Breast epithelium (tissue), 4 donors: ENCODE measurements at places on chromosomes 2 and 18. TPM values are rescaled to one million over a fixed set of nuclear protein-coding genes. Genes with fewer than 3 reads are reported as not detected.

POMC gene
- 2.9 TPM for total RNA-seq

KCNG2 gene
- total RNA-seq, result 0.66 TPM

DNA sequence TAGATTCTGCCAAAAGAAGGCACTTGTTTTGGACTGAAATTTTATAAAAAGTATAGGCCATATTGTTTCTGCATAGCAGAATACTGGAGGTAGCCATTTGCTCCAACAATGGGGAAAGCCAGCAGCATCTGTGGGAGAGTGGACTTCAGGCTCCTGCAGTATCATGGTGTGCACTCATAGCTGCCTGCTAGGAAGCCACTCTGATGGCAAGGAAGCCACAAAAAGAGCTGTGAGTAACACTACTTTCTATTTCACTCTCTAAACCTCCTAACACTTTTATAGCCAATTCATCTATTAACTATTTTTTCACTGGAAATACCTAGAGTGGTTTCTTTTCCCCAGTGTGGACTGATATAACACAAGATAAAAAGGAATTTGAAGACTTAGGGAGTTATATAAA lies 144.4 kb upstream of the KCNJ3 start:
- no peak for DNase-seq

- no peak for DNase-seq
Measured at GRCh38 chr2:241941691-241942301, 72.3 kb downstream of the RTP5 start.

GRCh38 chr2:144459937-144460336 lies 60.0 kb downstream of the ZEB2 start:
- no peak for DNase-seq

GRCh38 chr18:79725486-79725885 lies 45.9 kb downstream of the CTDP1 start:
- DNase-seq, result no peak

- no peak for DNase-seq
Measured at GRCh38 chr2:40113997-40114396, 334.9 kb upstream of the THUMPD2 start.

GRCh38 chr2:25021791-25022362 lies 20.0 kb upstream of the EFR3B start:
- no peak for DNase-seq

ADD2 gene
- total RNA-seq, result 1.3 TPM

GRCh38 chr2:118154176-118154575 lies 65.9 kb downstream of the INSIG2 start:
- DNase-seq, result no peak

GRCh38 chr2:238995634-238996033 lies 147.7 kb downstream of the TWIST2 start:
- no peak for DNase-seq

- no peak for DNase-seq
Measured at GRCh38 chr18:45980229-45980628, 13.1 kb upstream of the EPG5 start.

GRCh38 chr2:160347269-160347863 lies 146.2 kb downstream of the RBMS1 start:
- no peak for DNase-seq

- no peak for DNase-seq
Measured at GRCh38 chr2:235381261-235381912, 112.5 kb upstream of the AGAP1 start.

GRCh38 chr18:46171331-46171730 lies 67.1 kb downstream of the HAUS1 start:
- DNase-seq, result no peak

DNA sequence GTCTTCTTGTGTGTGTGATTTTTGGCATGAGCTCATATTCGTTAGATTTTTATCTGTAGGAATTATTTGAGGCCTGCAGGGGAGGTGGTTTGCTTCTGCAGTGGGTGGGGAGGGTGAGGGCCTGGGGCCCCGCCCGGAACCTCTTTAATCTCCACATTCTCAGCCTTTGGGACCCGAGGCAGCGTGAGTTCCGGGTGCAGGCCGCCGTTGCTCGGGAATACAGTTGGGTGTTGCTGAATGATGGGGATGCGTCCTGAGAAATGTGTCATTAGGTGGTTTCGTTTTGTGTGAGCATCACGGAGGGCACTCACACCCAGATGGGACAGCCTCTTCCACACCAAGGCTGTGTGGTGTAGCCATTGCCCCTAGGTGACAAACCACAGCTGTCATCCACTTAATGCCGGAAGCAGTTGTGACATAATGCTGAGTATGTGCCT lies 13.7 kb upstream of the GAL3ST2 start:
- DNase-seq, result no peak

DNA sequence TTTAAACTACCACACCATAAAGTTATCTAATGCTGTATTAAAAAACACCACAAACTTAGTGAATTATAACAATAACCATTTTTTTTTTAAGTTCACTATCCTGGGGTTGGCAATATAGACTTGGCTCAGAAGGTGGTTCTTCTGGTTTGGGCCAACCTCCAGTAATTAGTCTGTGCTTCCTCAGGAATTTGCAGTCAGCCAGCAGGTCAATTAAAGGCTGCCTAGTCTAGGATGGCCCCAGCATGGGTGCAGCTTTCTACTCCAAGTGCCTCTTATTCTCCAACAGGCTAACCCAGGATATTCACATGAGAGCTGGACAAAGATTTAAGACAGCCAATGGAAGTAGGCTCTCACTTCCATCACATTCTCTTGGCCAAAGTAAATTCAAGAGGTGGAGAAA lies 379.1 kb upstream of the FIGN start:
- DNase-seq, result peak; percentile 33

CYP27C1 gene
- total RNA-seq, result 0.33 TPM

GRCh38 chr18:22020127-22020866 lies 149.1 kb upstream of the GATA6 start:
- no peak for DNase-seq

DNA sequence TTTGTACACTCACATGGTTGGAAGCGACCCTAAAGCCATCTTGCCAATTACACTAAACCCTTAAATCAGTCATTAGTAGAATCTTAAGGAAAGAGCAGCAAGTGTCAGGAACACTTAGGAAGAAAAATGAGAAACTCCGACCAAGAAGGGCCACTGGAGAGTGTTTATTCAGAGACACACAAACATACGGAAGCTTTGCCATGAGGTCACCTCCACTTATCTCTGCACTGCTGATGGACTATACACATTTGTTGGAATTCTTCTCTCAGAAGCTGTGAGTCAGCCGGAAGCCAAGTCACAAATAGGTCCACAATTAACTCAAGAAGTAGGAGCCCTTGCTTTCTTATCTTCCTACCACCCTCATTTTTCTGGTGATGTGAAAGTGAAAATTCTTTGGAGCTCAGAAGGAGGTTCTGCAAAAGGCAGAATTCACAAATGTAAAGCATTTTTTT lies 21.6 kb downstream of the BMP10 start:
- no peak for DNase-seq

FBLN7 gene
- 11.0 TPM for total RNA-seq

TBR1 gene
- total RNA-seq, result 0.64 TPM

EVX2 gene
- total RNA-seq, result not detected

RESP18 gene
- total RNA-seq, result not detected

EPB41L5 gene
- 57.8 TPM for total RNA-seq

ITPRIPL1 gene
- total RNA-seq, result 0.64 TPM

GRCh38 chr2:234712421-234712935 lies 215.6 kb upstream of the ARL4C start:
- no peak for DNase-seq

DNA sequence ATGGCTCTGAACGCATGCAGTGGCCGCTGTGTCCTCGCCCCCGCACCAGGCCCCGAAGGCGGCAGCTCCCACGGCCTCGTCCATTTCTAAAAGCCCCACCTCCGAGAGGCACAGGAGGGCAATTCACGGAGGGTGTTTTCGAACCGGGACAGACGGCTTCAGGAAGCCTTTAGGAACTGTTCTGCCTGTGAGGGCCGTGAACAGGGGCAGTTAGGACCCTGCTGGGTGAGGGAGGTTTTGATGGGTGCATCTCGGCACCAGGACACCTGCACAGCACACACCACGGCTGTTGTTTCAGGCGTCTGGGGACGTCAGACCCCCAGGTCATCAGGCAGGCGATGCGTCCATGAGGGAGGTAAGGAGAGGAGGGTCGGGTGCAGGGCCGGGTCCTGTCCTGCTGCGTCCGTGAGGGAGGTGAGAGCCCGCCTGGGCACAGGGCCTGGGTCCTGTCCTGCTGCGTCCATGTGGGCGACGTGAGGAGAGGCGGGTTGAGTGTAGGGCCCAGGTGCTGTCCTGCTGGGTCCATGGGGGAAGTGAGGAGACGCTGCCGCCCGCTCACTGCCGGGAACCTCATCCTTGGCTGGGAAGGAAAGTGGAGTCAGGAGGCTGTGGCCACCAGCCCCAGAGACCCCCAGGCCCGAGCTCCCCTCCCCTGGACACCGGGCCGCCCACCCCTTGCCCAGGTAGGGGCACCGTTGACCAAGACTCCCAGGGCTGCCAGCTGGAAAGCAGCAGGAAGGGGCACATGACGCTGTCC lies 25.5 kb upstream of the KCNG2 start:
- DNase-seq, result no peak

DNA sequence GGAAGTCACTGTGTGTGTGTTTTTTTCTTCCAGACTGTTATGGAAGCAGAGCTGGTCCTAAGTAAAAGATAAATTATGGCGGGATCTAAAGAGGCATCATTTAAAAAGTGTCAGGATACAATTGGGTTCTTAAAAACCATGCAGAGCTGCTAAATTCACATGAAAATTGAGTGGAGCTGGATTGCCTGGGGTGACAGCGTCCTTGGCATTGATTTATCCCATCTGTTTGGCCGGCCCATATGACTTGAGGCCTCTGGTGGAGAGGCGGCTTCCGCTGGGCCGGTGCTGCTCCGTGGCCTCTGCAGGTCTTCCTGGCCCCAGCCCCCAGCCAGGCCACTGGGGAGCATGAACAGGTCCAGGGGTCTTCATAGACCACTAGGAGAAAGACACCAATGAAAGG lies 165.5 kb downstream of the GLI2 start:
- DNase-seq, result no peak

- no peak for DNase-seq
Measured at GRCh38 chr2:59034106-59034505, 793.0 kb upstream of the FANCL start.

PSMA8 gene
- total RNA-seq, result not detected

DNA sequence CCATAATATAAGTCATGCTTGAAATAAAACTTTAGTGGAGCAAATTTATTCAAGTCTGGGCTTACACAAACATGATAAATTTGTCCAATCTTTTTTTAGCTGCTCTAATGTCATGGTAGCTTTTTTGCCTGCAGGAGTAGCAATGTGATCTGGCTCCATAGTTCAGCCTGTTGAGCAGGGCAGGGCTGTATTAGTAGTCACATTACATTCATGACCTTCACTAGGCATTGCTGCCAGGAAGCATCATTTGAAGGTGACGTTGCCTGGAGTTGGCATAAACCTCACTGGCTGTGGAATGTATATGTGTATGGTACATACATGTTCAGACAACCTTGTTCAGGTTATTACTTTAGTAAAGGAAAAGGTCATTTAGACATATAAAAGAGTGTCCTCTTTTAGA lies 76.6 kb downstream of the CCDC85A start:
- no peak for DNase-seq

DNA sequence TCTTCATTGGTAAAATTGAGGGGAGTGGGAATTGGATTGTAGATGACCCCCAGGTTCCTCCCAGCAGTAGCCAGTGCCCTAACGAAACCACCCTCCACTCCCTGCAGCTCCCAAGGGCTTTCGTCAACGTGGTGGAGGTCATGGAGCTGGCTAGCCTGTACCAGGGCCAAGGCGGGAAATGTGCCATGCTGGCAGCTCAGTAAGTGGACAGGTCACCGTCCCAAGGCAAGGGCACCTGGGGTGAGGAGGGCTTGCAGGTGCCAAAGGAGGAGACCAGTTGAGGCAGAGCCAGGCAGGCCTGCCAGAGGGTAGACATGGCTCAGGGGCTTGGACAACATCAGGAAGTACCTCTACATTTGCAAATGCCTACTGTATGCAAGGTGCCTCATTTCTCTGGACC lies 122.6 kb upstream of the PPP1CB start:
- DNase-seq, result no peak

DNA sequence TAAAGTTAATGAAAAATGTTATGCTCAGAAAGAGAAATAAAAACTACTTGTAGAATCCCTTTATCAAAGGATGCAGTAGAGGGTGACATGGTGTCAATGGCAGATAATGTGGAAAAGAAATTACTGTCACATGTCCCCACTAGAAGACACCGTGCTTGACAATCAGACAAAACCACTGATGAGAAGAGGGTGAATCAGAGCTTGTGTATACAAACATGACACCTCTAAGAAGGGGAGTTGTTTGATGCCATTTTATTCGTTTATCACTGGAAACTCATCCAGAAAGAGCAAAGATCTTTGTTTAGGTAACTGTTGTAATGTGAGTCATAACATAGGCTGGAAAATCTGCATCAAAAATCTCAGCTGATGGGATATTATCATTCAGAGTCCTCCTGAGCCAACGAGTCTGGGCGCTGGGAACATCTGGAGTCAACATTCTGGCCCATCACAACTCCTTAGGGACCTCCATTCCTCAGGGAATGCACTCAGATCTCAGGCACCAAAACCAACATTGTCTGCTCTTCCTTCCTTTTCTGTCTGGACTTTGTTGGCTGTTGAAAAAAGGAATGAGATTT lies 49.5 kb upstream of the RAB12 start:
- DNase-seq, result no peak

DNA sequence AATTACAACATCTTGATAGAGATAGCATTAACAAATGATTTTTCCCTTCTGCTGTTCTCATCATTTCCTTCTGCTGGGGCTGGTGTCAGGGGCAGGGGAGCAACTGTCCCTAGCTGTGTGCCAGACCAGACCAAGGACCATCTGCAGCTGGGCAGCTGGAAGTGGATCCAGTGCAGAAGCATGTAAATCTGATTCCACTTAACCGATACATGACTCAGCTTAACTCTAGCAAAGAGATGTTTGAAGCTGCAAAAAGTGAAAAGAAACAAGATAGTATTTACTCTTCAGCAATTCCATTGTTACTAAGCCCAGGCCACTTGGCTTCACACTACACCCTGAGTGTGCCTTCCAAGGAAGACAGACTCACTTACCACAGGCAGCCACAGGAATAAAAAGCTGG lies 151.1 kb downstream of the GALNT1 start:
- DNase-seq, result no peak

DNA sequence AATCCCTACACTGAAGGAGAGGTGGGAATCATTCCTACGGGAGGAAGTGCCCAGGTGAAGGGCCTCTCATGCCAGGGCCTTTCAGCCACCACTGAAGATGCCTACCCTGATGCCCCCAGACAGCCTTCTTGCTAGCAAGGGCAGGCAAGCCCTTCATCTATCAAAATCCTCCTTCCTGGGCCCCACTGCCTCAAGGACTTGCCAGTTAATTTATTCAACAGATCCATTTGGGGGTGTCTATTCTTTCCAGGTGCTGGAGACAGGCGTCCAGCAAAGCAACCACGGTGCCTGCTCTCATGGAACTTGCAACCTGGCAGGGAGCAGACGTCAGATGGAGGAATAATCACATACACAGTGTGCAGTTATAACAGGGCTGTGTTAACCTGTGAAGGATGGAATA lies 95.5 kb downstream of the GYPC start:
- no peak for DNase-seq

DYNAP gene
- not detected for total RNA-seq

PRKAG3 gene
- total RNA-seq, result not detected
